ENCODE measurements at places on chromosomes 3 and 15. TPM values are rescaled to one million over a fixed set of nuclear protein-coding genes. Genes with fewer than 3 reads are reported as not detected.

TEX55 gene
- total RNA-seq = not detected

GCNT3 gene
- total RNA-seq = 1.8 TPM

USF3 gene
- 16.8 TPM for total RNA-seq

CAMKV gene
- 144 TPM for total RNA-seq

OSTN gene
- 0.92 TPM for total RNA-seq

CDCP1 gene
- 0.23 TPM for total RNA-seq

STAB1 gene
- 16.8 TPM for total RNA-seq

TMEM89 gene
- not detected for total RNA-seq

LMOD3 gene
- 0.23 TPM for total RNA-seq

AHSG gene
- 0.23 TPM for total RNA-seq

VILL gene
- total RNA-seq = 7.6 TPM

STX19 gene
- total RNA-seq = not detected

C3orf49 gene
- not detected for total RNA-seq

CYP1A1 gene
- total RNA-seq = 0.23 TPM

DNAH12 gene
- 3.5 TPM for total RNA-seq

SIDT1 gene
- total RNA-seq = 19.6 TPM

PIGBOS1 gene
- total RNA-seq = 8.5 TPM

HTD2 gene
- 7.8 TPM for total RNA-seq

NSMCE3 gene
- total RNA-seq = 14.5 TPM

CX3CR1 gene
- total RNA-seq = 28.8 TPM

ZNF620 gene
- 16.4 TPM for total RNA-seq

GPR27 gene
- 42.0 TPM for total RNA-seq

PXYLP1 gene
- total RNA-seq = 41.5 TPM

ITPKA gene
- 0.69 TPM for total RNA-seq

IGF2BP2 gene
- 19.6 TPM for total RNA-seq

WDR53 gene
- 5.1 TPM for total RNA-seq

RPL22L1 gene
- 20.8 TPM for total RNA-seq

TMCC1 gene
- total RNA-seq = 98.5 TPM

RHCG gene
- total RNA-seq = 1.8 TPM

SLC51B gene
- total RNA-seq = 0.69 TPM

LRRIQ4 gene
- total RNA-seq = 1.6 TPM

USP13 gene
- 15.2 TPM for total RNA-seq

HTR3E gene
- total RNA-seq = not detected

LMAN1L gene
- not detected for total RNA-seq

NR1I2 gene
- 0.23 TPM for total RNA-seq

SKOR1 gene
- 0.69 TPM for total RNA-seq

GDPGP1 gene
- 8.3 TPM for total RNA-seq

RAB11A gene
- total RNA-seq = 184 TPM

ADGRG7 gene
- total RNA-seq = not detected

FAM107A gene
- 25.1 TPM for total RNA-seq

ADAMTS7 gene
- total RNA-seq = 6.0 TPM

ERICH6 gene
- 0.46 TPM for total RNA-seq

TTC21A gene
- 3.2 TPM for total RNA-seq

PLA2G4E gene
- not detected for total RNA-seq

GFM1 gene
- total RNA-seq = 77.3 TPM

CYP1A2 gene
- not detected for total RNA-seq

ALDH1A3 gene
- total RNA-seq = 1.6 TPM

NISCH gene
- 103 TPM for total RNA-seq

SEMA5B gene
- total RNA-seq = 17.8 TPM

GOLGA6L4 gene
- total RNA-seq = 2.1 TPM

NPAP1 gene
- 0.69 TPM for total RNA-seq

AP3B2 gene
- total RNA-seq = 65.0 TPM

SMAD6 gene
- total RNA-seq = 3.5 TPM

KNG1 gene
- not detected for total RNA-seq

WDR93 gene
- 2.1 TPM for total RNA-seq
